Activated effector memory CD4-positive, alpha-beta T cell treated with anti-CD3 and anti-CD28 coated beads, Interleukin-2, amount 50 U/mL, for 16 hours (primary cell): ENCODE measurements at places on chromosomes 3 and 15.

- DNase-seq, result peak; percentile 89
Measured at GRCh38 chr15:89760303-89761008, 9.4 kb upstream of the MESP1 start.

GRCh38 chr3:90062016-90062415 lies 954.6 kb downstream of the EPHA3 start:
- DNase-seq, result no peak

GRCh38 chr3:42790714-42791229 lies 13.5 kb downstream of the HIGD1A start:
- no peak for DNase-seq

DNA sequence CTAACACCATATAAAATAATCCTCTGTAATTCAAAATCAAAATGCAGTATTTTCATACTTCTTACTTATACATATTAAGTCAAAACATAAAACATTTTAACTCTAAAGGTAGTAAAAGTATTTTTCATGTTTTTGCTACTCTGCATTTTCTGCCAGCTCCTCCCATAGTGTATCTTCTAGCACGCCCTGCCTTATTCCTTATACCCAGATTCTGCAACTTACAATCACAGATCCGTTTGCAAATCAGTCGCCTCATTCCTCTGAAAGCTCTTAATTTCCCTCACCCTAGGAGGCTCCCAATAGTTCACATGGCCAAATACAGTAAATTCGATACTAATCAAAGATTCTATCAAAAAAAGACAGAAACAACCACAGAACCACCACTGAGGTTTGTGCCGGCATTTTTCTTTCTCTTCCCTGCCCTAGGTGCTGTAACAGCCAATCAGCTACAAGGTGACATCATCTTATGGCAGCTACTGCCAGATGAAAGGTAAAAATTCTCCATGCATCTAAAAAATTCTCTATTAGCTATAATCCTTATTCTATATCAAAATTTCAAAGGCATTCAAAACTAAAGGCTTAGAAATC lies 72.9 kb downstream of the CLASP2 start:
- DNase-seq, result peak; percentile 64

DNA sequence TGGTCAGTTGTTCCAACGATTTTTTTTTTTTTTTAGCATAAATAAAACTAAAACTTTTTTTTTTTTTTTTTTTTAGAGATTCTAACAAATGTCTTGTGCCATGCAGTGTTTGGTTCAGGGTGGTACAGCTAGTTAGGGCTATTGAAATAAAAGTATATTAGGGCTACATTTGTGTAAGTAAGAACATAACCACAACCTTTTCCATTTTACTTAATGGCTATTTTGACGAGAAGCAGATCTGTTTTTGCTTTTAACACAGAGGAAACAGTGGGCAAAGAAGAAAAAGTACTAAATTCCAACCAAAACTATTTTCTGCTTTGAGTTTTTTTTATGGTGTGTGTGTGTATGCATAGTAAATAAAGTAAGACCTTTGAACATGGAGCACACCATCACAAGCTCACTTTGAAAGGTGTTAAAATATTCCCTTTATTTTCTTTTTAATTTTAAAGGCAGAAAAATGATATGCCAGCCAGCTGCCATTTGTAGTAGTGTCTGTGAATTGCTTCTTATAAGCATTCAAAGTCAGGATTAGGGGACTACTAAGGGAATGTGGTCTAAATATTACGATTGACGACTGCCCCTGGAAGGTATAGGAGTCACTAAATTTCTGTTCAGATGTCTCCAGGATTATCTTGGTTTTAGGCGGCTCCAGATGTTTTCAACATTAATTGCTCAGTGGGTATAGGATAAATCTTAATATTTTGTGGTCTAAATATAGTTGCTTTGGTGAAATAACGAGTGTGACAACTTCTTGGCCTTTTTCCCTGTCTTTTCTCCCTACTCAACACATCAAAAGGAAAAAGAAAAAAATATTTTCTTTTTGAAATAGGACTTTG lies 3.1 kb downstream of the RARB start:
- DNase-seq, result no peak

DNA sequence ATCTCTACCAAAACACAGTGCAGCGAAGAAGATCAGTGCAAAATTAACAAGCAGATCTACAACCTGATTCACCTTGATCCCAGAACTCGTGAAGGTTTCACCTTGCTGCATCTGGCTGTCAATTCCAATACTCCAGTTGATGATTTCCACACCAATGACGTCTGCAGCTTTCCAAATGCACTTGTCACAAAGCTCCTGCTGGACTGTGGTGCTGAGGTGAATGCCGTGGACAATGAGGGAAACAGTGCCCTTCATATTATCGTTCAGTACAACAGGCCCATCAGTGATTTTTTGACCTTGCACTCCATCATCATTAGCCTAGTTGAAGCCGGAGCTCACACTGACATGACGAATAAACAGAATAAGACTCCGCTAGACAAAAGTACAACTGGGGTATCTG lies 13.2 kb downstream of the FEM1B start:
- no peak for DNase-seq

DNA sequence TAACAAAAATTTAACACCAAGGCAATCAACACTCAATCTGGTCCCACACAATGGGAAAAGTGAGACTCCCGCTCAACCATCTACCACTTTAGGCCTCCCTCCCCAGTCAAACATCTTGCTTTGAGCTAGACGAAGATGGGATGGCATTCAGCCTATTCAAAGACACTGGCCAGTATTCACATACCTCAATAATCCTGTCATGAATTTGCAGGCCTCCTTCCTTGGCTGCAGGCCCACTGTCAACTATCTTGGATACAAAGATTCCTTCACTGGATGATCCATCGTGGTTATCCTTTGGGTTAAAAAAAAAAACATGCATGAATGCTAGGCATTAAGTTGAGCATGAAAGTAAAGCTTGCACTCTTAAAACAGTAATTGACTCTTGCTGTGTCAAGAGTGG lies 22.6 kb downstream of the PDZRN3 start:
- DNase-seq, result no peak

GRCh38 chr15:90557186-90558084 lies 27.7 kb downstream of the CRTC3 start:
- no peak for DNase-seq

GRCh38 chr3:172089250-172089649 lies 49.9 kb downstream of the FNDC3B start:
- no peak for DNase-seq

- no peak for DNase-seq
Measured at GRCh38 chr3:56753206-56753820, 48.4 kb downstream of the ARHGEF3 start.

DNA sequence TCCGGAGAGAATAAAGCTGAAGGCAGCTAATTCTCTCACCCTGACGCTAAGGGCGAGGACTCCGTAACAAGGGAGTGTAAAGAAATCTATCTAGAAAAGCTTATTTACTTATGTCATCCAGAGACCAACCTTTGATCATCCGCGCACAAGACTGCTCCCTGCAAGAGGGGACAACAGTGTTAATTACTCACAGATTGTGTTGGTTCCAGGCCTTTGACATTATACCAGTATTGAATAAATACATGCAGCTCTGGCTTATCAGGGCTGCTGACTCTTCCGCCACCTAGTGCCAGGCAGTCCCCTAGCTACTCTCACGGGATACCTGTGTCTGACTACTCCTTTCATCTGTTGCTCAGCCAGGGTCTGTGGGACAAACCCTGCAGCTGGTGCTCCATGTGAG lies 211.7 kb downstream of the DTWD1 start:
- no peak for DNase-seq

- no peak for DNase-seq
Measured at GRCh38 chr15:70633991-70634390, 129.4 kb downstream of the UACA start.

DNA sequence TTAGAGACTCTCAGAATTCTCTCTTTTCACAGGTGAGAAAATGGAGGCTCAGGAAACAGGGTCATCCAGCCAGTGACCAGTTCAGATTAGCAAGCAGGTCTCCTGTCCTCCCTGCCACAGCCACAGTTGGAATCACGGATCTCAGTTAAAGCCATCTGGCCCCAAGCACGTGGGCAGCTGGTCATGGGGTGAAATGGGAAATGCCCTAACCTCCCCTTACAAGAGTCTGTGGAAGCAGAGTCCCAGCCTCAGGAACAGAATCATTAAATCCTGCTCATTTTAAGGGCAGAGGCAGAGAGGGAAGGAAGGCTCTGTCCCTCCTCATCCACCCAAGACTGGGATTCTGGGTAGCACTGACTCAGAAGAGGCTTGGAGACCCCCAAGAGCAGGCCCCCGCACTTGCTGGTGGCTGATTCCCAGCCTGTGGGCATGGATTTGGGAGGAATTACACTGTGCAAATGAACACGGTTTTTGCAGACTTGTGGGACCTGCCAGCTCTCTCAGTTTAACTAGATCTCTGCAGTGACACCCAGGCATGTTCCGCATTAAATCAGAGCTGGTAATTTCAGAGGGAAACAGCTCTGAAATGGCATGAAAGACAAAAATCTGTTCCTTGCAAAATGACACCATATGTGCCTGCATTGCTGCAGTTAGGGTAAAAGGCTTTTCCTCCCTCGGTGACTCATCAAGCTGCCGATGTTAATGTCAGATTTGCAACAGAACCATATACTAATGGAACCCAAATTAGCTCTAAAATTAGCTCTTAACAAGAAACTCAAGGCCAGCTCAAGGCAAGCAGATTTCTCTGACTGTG lies 89.0 kb downstream of the BDH1 start:
- DNase-seq, result no peak

DNA sequence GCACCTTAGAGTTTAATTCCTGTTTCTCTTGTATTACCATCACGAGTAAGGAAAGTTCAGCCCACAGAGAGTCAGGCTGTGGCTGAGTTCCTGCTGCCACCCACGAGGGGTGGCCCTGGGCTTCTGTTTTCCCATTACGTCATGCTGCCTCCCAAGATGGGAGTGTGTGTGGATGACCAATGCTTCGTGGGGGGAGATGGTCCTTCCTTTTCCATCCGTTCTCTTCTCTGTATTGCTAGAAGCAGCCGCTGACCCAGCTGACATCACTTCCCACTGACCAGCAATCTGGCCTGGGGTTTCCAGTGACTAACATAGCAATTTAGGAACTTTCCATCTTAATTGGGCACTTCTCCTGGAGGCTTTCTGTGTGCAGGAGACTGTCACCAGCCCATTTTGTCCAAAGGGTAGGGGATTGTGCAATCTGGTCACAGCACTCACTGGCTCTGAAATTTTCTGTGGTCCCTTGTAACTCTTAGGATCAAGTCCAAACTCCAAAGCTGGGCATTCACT lies 9.3 kb downstream of the IRAK2 start:
- no peak for DNase-seq

DNA sequence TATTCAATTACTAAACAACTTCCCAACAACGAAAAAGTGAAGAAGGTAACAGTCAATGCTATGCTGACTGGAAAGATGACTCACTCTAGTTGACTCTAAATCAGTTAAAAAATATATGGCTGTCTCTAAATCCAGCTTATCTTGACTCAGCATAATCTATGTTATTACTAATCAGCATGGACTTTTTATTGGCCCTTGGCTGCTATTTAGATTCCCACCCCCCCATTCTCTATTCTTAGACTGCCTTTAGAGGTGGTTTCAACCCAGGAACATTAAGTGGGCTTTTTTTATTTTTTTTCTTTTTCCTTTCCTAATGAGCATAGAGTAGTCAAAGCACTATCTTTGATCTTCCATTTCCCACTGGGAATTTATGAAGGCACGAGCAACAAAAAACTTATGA lies 1.9 kb downstream of the PCOLCE2 start:
- no peak for DNase-seq

DNA sequence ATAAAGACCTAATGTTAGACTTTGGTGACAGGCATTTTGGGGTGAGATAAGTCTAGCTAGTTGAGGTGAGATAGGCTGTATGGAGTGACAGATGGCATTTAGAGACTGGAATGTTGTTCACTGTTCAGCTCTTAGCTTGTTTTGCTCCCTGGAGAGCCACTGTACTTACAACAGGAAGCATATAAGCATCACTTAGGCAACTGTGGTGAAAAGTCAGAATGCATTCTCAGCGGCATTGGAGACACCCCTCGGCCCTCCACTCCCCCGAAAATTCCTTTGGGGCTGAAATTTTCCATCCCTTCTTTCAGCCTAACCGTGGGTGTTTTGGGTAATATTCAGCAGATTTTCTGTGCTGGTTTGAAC lies 73.4 kb downstream of the SLCO3A1 start:
- DNase-seq, result no peak

GRCh38 chr3:9727041-9727595 lies 4.4 kb upstream of the BRPF1 start:
- DNase-seq, result peak; percentile 84

DNA sequence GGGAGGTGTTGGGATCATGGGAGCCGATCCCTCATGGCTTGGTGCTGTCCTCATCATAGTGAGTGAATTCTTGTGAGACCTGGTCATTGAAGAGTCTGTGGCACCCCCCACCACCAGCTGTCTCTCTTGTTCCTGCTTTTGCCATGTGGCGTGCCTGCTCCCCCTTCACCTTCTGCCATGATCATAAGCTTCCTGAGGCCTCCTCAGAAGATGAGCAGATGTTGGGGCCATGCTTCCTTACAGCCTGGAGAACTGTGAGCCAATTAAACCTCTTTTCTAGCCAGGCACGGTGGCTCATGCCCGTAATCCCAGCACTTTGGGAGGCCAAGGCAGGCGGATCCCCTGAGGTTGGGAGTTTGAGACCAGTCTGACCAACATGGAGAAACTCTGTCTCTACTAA lies 37.0 kb upstream of the CGNL1 start:
- DNase-seq, result no peak

- DNase-seq, result no peak
Measured at GRCh38 chr15:78225783-78226541, 8.4 kb downstream of the ACSBG1 start.

GRCh38 chr3:66527246-66527645 lies 26.4 kb upstream of the LRIG1 start:
- no peak for DNase-seq

DNA sequence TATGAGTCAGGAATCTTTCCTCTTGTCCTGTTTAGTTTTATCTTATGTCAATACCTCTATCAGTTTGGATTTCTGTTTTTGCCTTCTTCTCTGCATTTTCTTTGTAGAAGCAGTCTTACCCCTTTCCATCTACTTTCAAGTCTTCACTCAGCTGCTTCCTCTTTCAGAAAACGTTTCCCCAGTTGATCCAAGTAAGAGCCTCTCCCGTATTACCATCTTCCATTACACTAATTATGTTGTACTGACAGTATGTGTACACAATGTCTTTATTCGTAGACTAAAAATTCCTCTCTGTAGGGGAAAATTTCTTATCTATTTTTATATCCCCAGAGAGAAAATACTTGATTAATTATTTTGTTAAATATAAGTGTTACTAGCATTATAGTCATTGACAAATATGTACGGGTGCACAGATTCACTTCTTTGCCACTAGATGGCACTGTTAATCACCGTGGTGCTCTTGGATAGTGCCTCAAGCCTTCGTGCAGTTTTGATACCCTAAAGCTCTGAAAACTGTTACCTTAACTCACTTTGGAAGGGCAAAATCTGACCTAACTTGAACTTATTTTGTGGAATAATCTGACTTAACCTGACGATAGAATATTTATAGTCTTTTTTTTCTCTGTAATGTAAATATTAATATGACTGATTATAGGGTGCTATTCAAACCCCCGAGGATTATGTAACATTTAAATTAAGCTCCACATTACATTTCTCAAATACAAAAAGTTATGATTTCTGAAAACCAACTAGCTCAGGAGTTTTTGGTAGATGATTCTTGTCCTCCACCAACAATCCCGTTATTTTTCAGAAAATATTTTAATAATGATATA lies 74.2 kb upstream of the POU1F1 start:
- DNase-seq, result no peak
